ENCODE measurements at places on chromosomes 4 and X. TPM values are rescaled to one million over a fixed set of nuclear protein-coding genes. Genes with fewer than 3 reads are reported as not detected.

DNA sequence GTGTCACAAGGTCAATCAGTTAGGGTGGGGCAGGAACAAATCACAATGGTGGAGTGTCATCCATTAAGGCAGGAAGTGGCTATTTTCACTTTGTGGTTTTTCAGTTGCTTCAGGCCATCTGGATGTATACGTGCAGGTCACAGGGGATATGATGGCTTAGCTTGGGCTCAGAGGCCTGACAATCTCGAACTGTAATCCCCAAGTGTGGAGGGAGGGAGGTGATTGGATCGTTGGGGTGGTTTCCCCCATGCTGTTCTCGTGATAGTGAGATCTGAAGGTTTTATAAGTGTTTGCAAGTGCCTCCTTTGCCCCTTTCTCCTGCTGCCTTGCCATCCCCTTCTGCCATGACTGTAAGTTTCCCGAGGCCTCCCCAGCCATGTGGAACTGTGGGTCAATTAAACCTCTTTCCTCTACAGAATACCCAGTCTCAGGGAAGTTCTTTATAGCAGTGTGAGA, 36.7 kb upstream of the STS start:
- no peak overlapping the region for H3K4me3 ChIP-seq
- no peak for DNase-seq

Gene SSX3
- total RNA-seq, result not detected

Gene PPEF2
- total RNA-seq, result not detected

Gene ALAS2
- total RNA-seq, result 5.6 TPM

Gene DMRTC1
- total RNA-seq, result 2.2 TPM

GRCh38 chr4:52144372-52144771, 93.3 kb downstream of the SPATA18 start:
- no peak overlapping the region for H3K4me3 ChIP-seq
- DNase-seq, result no peak

DNA sequence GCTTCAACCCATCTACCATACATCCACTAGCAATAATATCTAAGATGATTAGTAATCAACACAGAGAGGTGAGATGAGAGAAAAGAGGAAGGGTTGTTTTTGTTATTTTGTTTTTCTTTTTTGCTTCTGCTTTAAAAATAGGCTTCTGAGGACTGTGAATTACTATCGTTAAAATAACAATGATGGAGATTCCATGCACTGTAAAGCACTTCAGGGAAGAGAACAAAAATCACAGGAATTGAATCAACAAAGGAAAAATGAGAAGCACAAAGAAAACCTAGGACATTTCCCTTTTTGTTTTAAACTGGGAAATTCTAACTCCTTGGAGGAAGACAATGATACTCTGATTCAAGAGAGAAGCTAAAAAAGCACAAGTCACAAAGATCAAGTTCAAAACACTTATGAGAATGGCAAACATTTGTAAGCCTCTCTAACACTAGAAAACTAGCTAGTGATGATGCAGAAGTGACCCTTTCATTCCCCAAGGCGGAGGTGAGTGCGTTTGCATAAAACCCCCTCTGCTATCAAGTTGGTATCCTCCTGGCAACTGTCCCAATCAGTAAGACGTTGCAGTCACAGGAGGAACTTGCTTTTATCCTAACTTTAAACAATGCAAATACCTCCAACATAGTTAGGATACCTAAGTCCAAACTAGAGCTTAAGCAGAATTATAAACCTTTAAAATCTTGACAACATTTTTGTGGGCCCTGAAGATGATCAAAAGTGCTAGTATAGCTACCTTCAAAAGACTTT, 308.5 kb downstream of the CAMK2D start:
- no peaks in the 10 kb centered on the region for H3K27me3 ChIP-seq
- peaks cover 5% of the 10 kb centered on the region for H3K36me3 ChIP-seq
- peaks cover 8% of the 10 kb centered on the region for H3K4me1 ChIP-seq

GRCh38 chrX:112636288-112636687, 43.5 kb downstream of the LHFPL1 start:
- H3K4me1 ChIP-seq, result no peaks in the 10 kb centered on the region
- H3K4me3 ChIP-seq, result no peak overlapping the region
- no peak overlapping the region for H3K27ac ChIP-seq
- H3K27me3 ChIP-seq, result no peaks in the 10 kb centered on the region
- DNase-seq, result no peak

DNA sequence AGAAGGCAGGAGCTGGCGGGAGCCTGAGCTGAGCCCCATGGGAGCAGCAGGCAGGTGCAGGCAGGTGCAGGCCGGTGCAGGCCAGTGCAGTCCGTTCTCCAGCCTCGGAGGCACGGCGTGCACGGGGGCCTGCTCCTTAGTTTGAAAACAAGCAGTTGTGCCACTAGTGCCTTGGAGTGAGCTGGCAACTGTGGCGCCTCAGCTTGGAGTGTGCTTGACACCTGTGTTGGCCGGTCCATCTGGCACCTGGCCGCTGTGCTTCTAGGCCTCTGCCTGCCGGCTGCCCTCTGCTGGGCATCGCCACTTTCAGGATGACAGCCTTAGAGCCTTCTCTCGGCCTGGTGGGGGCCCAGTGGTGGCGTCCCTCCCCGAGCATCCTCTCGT, 47.9 kb downstream of the RGS12 start:
- H3K4me1 ChIP-seq, result peaks cover 20% of the 10 kb centered on the region
- H3K27ac ChIP-seq, result no peak overlapping the region
- no peak overlapping the region for H3K4me3 ChIP-seq
- no peaks in the 10 kb centered on the region for H3K36me3 ChIP-seq
- peak; percentile 93 for DNase-seq

Gene PRRG1
- total RNA-seq, result 9.8 TPM

Gene ADH7
- 11.8 TPM for total RNA-seq

GRCh38 chr4:24249972-24250371, 334.4 kb downstream of the DHX15 start:
- no peak overlapping the region for H3K27ac ChIP-seq
- H3K4me1 ChIP-seq, result no peaks in the 10 kb centered on the region
- DNase-seq, result no peak
- H3K36me3 ChIP-seq, result no peaks in the 10 kb centered on the region
- H3K27me3 ChIP-seq, result no peaks in the 10 kb centered on the region

DNA sequence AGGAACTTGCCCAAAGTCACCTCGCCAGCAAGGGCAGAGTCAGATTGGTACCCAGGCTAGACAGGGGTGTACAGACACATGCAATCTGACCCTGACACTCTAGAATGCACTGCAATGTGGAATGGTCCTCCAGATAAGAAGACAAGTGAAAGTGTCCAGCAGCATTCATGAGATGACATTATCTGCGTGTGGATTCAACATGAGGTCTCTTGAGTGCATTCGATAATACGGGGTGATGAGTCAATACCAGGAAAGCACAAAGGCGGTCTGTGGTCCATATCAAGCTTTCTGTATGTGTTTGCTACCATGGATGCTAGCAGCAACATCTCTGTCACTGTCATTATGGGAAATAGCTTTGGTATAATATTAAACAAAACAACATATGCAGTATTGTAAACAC, 6.8 kb upstream of the XAGE3 start:
- H3K27ac ChIP-seq, result no peak overlapping the region
- no peaks in the 10 kb centered on the region for H3K36me3 ChIP-seq
- DNase-seq, result no peak
- H3K27me3 ChIP-seq, result no peaks in the 10 kb centered on the region
- H3K4me3 ChIP-seq, result no peak overlapping the region

Gene PAGE1
- total RNA-seq, result not detected

DNA sequence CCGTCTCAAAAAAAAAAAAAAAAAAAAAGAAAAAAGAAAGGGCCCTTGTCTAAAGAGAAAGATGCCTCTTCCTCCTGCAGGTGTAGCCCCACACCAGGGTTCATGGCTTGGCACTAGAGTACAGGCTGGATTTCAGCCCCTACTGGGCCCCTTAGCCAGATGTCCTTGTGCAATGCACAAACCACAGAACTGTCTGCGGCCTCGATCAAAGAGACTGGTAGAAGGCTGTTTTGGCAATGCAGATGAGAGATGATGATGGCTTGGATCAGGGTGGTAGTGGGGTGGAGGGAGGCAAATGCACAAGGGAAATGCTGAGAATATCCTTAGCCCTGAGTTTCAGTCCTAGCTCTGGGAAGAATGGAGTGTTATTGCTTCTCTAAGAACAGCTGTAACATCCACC, 26.5 kb upstream of the TSR2 start:
- H3K27me3 ChIP-seq, result no peaks in the 10 kb centered on the region
- no peaks in the 10 kb centered on the region for H3K4me1 ChIP-seq
- DNase-seq, result no peak
- no peak overlapping the region for H3K4me3 ChIP-seq

DNA sequence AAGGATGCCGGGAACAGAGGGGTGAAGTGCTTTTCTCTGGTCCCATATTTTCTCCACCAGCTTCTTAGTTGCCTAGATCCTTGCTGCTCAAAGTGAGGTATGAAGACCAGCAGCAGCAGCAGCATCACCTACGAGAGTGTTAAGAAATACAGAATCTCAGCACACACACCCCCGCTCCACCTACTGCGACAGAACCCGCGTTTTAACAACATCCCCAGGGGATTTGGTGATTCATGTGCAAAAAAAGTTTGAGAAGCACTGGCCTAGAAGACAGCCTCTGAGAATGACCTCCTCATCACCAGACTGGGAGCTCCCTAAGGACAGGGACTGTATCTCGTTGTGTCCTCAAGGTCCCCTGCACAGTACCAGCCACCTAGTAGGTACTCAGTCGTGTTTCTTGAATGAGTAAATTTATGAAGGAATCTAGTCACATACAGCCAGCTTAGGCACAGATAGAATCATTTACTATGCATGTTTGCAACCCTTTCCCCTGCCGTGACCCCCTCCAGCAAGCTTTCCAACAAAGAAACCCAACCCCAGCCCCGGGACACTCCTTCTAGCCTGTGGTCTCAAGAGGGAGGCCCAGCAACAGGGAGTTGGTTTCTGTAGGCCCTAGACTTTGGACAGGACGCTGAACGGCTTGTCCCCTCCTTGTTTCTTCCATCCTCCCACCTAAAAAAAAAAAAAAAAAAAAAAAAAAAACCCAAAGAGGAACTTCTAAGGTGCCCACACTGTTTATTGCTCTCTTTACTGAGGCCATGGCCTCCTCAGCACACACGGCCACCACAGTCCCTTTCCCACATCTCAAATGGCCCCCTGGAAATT, 21.5 kb downstream of the RTL5 start:
- no peak overlapping the region for H3K4me3 ChIP-seq
- peak; percentile 28 for DNase-seq
- H3K27ac ChIP-seq, result no peak overlapping the region
- no peaks in the 10 kb centered on the region for H3K4me1 ChIP-seq
- no peaks in the 10 kb centered on the region for H3K27me3 ChIP-seq

- H3K4me3 ChIP-seq, result no peak overlapping the region
- H3K27me3 ChIP-seq, result no peaks in the 10 kb centered on the region
- no peak for DNase-seq
- no peak overlapping the region for H3K27ac ChIP-seq
Measured at GRCh38 chr4:21901831-21902230, 46.7 kb downstream of the KCNIP4 start.

- H3K4me1 ChIP-seq, result no peaks in the 10 kb centered on the region
- no peaks in the 10 kb centered on the region for H3K27me3 ChIP-seq
- H3K4me3 ChIP-seq, result no peak overlapping the region
- DNase-seq, result no peak
Measured at GRCh38 chrX:120769576-120770341, 105.9 kb downstream of the CT47B1 start.

Gene TLL1
- total RNA-seq, result 7.9 TPM

DNA sequence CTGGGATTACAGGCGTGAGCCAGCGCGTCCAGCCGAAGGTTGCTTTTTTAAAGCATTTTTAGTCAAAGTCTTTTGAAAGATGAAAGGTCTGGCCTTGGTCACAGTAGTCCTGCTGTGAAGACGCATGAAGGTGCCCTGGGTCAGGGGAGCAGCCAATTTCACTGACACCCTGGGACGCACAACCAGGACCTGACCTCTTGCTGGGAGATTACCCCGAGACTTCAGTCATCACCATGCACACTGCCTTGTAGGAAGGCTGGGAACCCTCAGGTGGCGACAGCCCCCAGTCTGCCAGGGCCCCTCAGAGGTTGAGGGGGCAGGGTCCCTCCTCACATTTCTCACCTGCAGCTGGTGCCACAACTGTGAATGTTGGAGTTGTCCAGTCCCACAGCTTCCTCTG, 53.2 kb downstream of the CPLX1 start:
- peaks cover 50% of the 10 kb centered on the region for H3K36me3 ChIP-seq
- no peaks in the 10 kb centered on the region for H3K27me3 ChIP-seq
- H3K4me1 ChIP-seq, result peaks cover 56% of the 10 kb centered on the region
- no peak for DNase-seq
- H3K27ac ChIP-seq, result no peak overlapping the region
- no peak overlapping the region for H3K4me3 ChIP-seq

GRCh38 chrX:41259516-41259915, 74.4 kb upstream of the DDX3X start:
- no peaks in the 10 kb centered on the region for H3K4me1 ChIP-seq
- no peak for DNase-seq
- no peak overlapping the region for H3K4me3 ChIP-seq
- no peaks in the 10 kb centered on the region for H3K27me3 ChIP-seq

DNA sequence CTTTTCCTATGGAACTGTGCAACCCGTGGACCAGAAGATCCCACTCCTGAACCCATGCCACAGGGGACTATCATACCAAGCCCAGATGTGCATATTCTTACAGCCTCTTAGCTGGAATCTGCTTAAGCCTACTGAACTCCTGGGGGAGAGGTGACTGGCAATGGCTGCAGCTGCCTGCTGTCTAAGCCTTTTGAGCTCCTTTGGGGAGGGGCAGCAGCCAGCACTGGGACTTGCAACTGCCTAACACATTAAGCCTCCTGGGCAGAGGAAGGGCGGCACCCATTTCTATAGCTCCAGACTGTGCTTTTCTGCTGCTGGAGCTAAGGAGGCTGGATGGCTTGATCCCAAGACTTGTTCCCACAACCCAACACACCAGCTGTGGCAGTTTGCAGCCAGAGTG, 117.9 kb upstream of the VEGFC start:
- no peak overlapping the region for H3K4me3 ChIP-seq
- no peak overlapping the region for H3K27ac ChIP-seq
- no peak for DNase-seq

Gene PTCHD1
- 3.4 TPM for total RNA-seq

GRCh38 chr4:170716868-170717267, 627.1 kb upstream of the AADAT start:
- no peaks in the 10 kb centered on the region for H3K27me3 ChIP-seq
- H3K27ac ChIP-seq, result no peak overlapping the region
- no peaks in the 10 kb centered on the region for H3K36me3 ChIP-seq
- no peak overlapping the region for H3K4me3 ChIP-seq

Gene POU3F4
- not detected for total RNA-seq

Gene MAGED4
- total RNA-seq, result 2.7 TPM

- no peaks in the 10 kb centered on the region for H3K36me3 ChIP-seq
- no peak overlapping the region for H3K27ac ChIP-seq
- H3K27me3 ChIP-seq, result no peaks in the 10 kb centered on the region
Measured at GRCh38 chr4:33714971-33715370, 2529.3 kb downstream of the ARAP2 start.

DNA sequence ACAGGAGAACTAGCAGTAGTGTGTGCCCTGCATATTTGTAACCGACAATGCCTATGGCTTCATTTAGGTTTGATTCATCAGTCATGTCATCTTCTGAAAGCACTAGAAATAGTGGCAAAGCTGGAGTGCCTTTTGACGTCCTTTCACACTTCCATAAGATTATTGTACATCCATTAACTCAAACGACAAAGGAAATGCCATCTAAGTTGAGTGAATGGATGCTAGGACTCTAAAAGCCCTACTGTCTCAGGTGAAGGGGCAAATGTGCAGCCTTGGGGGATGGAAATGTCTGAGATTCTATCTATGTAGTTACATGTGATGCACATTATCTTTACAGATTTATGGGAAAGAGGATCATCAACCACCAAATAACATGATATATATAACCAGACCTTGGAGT, 1473.6 kb downstream of the STIM2 start:
- H3K27ac ChIP-seq, result no peak overlapping the region
- H3K36me3 ChIP-seq, result no peaks in the 10 kb centered on the region
- no peak for DNase-seq
- no peak overlapping the region for H3K4me3 ChIP-seq
- H3K27me3 ChIP-seq, result no peaks in the 10 kb centered on the region

Measured in vagina (tissue), 2 donors.